HuH-7 (cell line): ENCODE measurements at places on chromosomes 16 and 17.
A peak's percentile ranks its signal among the peaks of the same experiment; 100 is the strongest.

- DNase-seq = no peak
These were observed 795 bp upstream of the PAQR4 start for GRCh38 chr16:2968368-2968737.

DNA sequence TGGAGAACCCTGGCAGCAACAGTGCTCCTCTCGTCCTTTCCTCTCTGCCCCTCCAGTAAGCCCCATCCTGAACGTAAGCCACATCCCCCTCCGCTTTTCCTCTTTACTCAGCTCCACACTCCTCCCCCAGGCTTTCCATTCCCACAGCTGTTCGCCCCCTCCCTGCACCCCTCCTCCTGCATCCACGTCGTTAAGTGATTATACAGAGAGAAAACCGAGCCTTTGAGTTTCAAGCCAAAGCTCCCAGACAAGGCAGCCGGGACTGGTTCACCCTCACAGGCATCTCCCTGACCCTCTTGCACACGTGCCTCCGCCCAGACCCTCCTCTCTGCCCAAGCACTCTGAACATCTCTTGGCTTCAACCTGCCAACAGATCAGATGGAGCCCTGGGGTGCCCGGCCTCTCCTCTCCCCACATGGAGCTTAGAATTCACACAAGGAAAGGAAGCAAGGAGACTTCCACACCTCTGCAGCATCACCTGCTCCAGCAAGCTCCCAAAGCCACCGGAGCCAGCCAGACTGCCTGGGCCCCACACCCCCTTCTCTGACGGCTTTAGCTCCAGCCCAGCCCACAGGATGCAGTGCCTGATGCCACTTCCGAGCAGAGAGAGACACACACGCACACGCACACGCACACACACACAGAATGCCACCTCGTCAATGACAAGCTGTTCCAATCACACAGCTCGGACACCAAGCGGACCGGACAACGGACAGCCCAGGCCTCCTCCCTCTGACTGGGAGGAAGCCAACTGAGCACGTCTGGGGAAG, 99.9 kb upstream of the CCL2 start:
- no peak for DNase-seq

- DNase-seq = no peak
These were observed 3.7 kb upstream of the SSTR2 start for GRCh38 chr17:73160980-73161630.

GRCh38 chr16:13168091-13168572, 266.7 kb downstream of the SHISA9 start:
- DNase-seq = no peak

DNA sequence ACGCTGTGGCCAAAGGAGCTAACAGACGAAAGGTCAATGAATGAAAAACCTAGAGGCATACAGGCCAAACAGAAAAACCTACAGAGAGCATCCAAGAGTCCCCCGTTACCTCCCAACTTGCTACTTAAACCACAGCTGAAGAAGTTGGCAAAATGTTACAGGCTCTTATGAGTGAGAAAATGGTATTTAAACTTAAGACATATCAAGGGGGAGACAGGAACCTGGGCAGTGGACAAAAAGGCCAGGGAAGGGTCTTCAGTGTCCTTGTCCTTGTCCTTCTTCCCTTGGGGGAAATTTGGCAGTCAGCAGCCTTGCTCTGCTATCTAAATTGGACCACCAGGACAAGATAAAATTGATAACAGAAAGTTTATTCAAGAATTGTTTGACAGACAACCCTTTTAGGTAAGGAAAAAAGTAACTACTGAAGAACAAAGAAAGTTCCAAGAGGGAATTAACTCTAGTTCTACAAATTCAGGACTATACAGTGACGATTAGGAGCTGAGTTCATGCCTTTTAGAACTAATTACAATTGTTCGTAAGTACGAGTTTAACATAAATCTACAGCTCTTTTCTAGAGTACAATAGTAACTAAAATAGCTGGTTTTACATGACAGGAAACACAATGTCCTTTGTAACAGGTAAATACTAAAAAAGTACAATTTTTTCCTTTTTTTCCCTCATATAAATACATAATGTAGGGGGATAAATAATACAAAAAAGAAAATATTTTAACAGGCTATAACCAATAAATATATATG, 3.8 kb upstream of the HOXB2 start:
- DNase-seq = no peak

GRCh38 chr17:51674579-51675255, 414.4 kb downstream of the UTP18 start:
- DNase-seq = no peak

- DNase-seq = no peak
These were observed 141.1 kb downstream of the MRM1 start for GRCh38 chr17:36742267-36743000.

DNA sequence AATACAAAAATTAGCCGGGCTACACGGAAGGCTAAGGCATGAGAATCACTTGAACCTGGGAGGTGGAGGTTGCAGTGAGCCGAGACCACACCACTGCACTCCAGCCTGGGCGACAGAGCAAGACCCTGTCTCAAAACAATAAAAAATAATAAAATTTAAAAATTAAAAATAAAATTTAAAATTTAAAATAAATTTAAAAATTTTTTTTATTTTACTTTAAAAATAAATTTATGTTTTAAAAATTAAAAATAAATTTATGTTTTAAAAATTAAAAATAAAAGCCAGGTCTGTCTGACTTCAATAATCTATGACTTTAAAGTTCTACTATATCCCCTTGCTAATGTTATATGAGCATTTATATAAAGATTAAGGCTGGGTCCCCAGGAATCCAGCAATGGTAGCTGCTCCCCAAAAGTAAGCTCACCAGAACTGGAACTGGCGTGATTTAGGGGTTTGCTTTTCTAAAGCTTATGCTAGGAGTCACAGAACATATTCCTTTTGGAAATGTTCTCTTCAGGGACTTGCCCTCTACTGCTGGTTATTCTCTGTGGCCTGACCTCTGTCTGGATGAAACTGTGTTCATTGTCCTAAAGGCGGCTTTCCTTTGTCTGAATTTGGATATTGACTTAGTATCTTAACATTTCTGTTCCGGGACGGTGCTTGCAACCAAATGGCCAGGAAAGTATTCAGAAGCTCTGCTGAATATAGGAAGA, 140.2 kb upstream of the NOL11 start:
- no peak for DNase-seq

DNA sequence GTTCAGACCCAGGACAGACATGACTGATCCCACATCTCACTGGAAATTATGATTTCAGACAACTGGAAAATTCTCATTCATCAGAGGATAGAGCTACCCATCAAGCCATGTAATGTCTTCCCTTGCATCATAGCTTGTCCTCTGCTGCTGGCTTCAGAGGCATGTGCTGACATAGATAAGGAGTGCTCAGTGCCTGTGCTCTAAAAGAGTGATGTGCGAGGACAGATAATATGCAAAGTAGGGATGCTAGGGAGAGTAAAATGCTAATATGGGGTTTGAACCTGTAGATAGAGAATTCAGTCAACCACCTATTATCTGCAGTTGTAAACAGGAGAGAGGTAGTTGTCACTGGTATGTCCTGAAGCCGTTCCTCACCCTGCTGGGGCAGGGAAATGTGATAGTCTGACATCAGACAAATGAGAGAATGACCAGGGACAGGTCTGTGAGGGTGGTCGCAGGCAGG, 349.7 kb upstream of the CCL2 start:
- DNase-seq = no peak

DNA sequence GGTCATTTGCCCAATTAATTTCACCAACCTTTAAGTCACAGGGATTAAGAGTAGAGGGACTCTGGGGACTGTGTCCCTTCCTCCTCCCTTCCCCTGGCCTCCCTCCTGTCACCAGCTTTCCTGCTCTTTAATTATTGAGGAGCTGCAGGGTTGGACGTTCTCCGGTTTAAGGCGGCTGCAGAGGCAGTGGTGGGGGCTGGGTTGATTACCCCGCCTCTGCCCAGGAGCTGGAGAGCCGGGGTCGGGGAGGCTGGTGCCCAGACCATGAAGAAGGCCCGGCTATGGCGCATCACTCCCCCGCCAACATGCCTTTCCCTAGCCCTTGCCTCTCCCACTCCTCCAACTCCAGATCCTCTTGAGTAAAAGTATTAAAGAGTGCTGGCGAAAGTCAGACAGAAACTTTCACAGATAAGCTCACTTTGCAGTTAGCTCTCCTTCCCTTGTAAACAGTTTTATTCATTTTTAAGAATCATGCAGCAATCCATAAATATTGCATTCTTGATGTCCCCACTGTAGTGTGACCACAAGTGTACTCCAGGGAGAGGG, 1.1 kb upstream of the FOXJ1 start:
- no peak for DNase-seq

- no peak for DNase-seq
These were observed 65.4 kb downstream of the MAF start for GRCh38 chr16:79535130-79535529.

DNA sequence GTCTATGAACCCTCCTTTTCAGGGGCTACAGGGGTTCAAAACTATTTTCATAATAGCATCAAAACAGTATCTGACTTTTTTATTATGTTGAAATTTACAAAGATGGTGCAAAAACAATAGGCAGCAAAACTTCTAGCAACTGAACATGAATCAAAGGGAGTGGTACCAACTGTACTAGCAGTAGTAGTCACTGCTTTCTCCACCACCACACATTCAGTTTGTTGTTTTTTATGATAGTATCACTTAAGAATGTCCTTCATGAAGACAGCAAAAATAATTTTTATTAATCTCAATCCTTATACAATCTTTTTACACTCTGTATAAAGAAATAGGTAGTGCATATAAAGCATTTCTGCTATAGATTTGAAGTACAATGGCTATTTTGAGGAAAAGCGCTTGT, 47.6 kb downstream of the MED13 start:
- DNase-seq = no peak

- no peak for DNase-seq
These were observed 1057.7 kb upstream of the EEF2KMT start for GRCh38 chr16:6155271-6155670.

- DNase-seq = no peak
These were observed 7.2 kb downstream of the KIAA0513 start for GRCh38 chr16:85034591-85035433.

DNA sequence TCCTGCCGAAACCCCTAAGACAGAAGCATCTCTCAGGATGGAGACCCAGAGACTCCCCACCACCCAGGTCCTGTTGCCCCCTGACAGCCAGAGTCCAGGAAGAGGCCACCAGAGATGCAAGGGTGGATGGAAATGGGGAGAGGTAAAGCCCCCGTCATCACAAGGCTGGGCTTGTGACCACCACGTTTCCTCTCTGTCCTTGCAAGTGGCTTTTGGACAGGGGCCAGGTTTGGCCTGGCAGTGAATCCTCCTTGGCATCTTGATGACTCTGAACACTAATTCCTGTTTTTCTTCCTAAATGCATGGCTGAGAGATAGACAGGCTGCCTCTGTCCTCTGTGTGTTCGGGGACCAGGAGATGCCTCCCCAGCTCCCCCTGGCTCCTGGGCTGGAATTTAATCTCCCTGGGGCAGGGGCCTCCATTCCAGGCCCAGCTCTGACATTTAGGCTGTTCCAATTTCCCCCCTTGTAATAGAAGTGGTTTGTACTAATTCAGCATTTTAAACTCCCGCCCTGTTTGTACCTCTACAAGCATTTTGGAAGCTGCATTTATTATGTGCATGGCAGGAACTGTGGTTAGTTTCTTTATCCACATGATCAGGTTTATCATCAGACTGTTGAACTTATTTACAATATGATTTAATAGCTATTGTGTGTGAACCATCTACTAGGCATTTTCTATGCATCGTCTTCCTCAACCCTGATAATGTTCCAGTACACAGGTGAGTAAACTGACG, 116.1 kb upstream of the IRX6 start:
- DNase-seq = no peak

- no peak for DNase-seq
These were observed 33.8 kb downstream of the EPN2 start for GRCh38 chr17:19270704-19271611.

- DNase-seq = no peak
These were observed 1.5 kb downstream of the NTN1 start for GRCh38 chr17:9022573-9023391.

DNA sequence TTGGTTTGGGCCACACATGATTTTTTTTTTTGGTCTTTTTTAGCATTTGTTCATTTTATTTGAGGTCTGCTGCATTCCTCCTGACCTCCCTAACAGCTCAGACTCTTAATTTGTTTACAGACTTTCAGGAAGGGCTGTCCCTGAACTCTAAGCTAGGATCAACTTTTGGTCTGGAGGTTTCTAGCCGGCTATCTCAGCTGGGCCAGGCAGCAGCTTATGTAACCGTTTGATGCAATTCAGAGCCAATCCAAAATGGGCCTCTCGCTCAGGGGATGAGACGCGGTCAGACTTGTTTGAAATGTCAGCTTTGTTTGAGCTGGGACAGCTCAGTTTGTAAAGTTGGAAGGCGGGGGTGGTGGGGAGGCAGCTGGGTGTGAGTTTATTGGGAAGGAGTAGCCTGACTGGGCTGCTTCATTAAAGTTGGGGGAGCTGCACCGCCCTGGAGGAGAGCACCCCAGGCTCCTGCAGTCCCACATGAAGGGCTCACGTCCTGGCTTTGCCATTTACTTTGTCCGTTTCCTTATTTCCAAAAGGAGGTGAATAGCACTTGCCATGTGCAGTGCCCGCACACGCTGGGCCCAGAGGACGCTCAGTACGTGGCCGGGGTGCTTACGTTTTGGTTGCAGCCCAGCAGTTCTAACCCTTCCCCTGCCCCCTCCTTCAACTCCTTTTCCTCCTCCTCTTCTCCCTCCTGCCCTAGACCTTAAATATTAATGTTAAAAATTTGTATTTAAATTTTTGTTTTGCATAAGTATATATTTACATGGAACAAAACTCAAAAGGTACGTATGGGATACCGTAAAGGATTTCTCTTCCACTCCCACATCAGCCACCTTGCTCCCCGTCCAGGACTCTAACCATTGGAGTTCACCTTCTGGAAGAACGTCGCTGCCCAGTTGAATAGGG, 121.2 kb downstream of the SNX29 start:
- peak; percentile 46 for DNase-seq

GRCh38 chr16:49681217-49681883, 174.6 kb downstream of the ZNF423 start:
- DNase-seq = no peak

GRCh38 chr17:13365331-13365730, 236.4 kb downstream of the HS3ST3A1 start:
- no peak for DNase-seq

DNA sequence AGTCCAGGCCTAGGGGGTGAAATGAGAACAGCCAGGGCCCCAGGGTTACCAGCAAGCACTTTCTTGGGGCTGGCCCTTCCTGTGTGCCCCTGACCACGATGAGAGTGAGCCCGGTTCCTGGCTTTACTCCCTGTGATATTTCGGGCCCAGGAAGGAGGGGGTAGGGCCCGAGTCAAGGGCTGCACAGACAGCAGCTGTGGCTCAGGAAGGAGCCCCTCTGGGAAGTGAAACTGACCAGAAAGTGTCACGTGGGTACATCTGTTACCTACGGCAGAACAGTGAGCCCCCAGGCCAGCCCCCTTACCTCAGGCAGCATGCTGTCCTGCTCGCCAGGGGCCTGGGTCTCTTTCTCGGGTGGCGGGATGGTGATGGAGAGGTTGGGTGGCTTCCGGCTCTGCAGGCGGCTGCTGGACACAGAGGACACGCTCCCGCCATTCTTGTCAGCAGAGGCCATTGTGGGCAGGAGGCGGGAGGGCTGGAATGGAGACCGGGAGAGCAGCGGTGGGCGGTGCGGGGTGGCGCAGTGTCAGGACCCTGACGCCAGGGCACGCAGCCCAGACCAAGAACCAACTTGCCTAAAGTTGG, 13.8 kb downstream of the AANAT start:
- DNase-seq = no peak

- peak; percentile 77 for DNase-seq
These were observed at the start of gene CWC25 for GRCh38 chr17:38824899-38825761. CWC25 (minus strand) TSS chr17:38825321; CDS start chr17:38825183, 138 bp downstream.

GRCh38 chr16:26963109-26963508, 103.6 kb upstream of the C16orf82 start:
- DNase-seq = peak; percentile 20
